ENCODE measurements at places on chromosomes 2 and 18.

- no peak for DNase-seq
These were observed 325.4 kb downstream of the ZEB2 start for GRCh38 chr2:144194326-144195071.

GRCh38 chr2:166960702-166961270 lies 72.5 kb downstream of the XIRP2 start:
- DNase-seq = no peak

DNA sequence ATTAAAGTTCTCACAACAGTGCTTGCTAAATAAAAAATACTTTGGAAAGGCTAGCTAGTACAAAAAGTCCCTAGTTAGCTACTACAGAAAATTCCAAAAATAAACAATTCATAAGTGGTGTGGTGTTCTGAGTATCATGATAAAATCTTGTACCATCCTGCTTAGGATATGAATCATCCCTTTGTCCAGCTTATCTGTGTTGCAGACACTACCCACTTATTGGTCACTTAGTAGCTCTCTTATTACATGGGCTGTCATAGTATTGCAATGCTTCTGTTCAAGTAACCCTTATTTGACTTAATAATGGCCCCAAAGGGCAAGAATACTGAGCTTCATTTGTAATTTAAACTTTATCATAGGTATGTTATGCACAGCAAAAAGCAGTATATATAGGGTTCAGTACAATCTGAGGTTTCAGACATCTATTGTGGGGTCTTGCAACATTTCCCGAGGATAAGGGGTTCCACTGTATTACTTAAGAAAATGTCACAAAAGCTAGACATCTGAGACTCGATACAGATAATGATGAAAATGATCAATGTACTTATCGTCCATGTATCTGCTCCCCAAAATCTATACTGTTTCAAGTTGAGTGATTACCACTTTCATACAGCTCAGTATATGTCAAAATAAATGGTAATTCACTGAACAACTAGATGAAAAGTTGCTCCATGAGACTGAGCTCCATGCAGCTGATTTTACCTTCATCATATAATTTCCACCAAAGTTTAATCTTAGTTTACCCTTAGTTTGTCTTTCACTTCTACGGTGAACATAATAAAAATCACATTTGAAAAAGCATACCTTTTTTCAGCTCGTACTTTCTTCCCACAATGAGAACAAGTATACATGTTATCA lies 93.8 kb downstream of the C2orf74 start:
- no peak for DNase-seq

- DNase-seq = no peak
These were observed 175.6 kb downstream of the GLI2 start for GRCh38 chr2:120910956-120911951.

DNA sequence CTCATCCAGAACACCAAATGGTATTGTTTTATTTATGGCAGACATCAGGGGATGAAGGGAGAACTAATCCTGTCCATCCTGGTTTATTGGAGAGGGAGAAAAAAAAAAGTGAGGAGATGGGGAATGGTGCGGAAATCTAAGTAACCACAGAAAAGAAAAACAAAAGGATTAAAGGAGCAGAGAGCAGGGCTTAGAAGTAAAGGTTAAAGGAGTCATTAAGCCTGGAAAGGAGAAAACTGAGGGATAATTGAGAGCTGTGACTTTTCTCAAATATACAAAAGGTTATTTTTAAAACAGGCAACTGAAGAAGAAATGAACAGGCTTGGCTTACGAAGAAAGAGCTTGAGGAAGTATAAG lies 127.2 kb upstream of the PPP1CB start:
- DNase-seq = no peak

Data from testis (tissue), 5 donors.